ENCODE measurements at places on chromosomes 11 and 22.

- DNase-seq: no peak
Measured at GRCh38 chr11:73660497-73661034, 14.2 kb downstream of the PLEKHB1 start.

DNA sequence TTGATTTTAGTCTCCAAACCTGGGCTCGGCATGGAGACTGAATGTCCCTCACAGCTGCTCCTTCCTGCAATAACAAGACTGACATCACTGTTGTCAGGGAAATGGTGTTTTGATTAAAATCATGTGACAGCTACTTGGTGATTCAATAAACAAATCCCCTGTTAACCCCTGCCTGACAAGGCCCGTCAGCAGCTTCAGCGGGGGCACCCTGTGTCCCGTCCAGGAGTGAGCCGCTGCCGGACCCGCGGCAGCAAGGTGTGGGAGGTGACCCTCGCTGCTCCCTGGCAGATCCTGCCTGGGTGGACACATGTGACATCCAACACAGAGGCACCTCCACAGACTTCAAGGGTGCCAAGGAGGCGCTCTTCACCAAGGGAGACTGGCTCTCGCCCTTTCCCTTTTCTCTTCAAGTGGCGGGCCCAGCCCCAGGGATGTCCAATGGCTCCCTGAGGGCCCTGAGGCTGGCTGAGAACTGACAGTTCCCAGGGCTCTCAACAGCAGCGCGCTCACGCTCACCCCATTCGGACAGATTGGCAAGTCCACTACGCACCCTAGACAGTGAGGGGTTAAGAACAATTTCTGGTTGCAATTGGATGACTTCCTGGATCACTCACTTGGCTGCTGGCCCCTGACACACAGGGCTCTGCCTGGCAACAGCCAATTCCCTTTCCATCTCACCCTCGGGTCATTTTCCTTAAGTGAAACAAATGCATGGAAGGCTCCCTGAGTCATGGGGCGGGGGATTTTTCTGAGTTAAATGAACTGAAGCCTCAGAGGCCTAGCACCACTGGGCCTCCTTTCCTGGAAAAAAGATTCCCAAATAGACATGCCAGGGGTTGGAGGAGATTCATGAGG is 30.7 kb downstream of the PPP2R1B start:
- DNase-seq: peak; percentile 93

- no peak for DNase-seq
Measured at GRCh38 chr11:27387362-27387761, 24.3 kb upstream of the CCDC34 start.

- no peak for DNase-seq
Measured at GRCh38 chr11:46200537-46201281, 76.8 kb upstream of the CREB3L1 start.

- DNase-seq: no peak
Measured at GRCh38 chr22:41913040-41913719, 1.7 kb downstream of the SHISA8 start.

GRCh38 chr22:46139895-46140350 is 10.4 kb upstream of the PPARA start:
- DNase-seq: no peak

GRCh38 chr11:86508604-86509587 is 134.2 kb downstream of the CCDC81 start:
- DNase-seq: no peak

GRCh38 chr22:30005213-30005857 is 74.9 kb upstream of the HORMAD2 start:
- peak; percentile 85 for DNase-seq

GRCh38 chr11:62400760-62401159 is 18.1 kb upstream of the SCGB1A1 start:
- peak; percentile 57 for DNase-seq

GRCh38 chr22:23180893-23181720 is 798 bp downstream of the BCR start:
- no peak for DNase-seq

GRCh38 chr11:84212468-84213390 is 926.6 kb upstream of the CCDC90B start:
- DNase-seq: no peak

GRCh38 chr11:16968196-16968595 is 46.0 kb downstream of the PLEKHA7 start:
- no peak for DNase-seq

DNA sequence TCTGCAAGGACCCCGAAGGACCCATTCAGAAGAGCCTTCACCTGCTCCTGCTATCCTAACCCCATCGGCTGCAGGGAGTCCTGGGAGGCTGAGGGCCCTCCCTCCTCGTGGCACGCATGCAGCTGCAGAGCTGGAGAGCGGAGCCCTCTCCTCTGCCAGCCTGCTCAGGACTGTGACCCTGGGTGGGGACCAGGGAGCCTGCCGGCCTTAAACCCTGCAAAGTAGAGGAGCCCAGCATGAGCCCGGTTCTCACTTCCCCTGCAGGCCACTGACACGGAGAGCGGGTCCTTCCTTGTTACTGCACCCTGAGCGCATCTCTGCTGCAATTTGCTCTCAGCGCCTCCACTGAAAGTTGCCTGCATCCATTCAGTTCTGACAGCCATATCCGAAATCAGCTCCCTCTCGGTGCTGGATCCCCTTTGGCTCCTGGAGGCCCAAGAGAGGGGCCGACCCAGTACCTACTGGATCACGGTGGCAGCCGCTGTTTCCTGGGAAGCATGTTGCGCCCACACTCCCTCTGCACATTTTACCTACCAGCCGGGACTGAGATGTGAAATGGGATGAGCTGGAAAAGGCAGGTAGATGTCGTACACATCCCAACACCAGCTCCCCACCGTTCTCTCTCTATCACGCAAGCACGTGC is 312.1 kb downstream of the NTM start:
- DNase-seq: no peak

GRCh38 chr11:58127350-58127749 is 2.0 kb upstream of the OR9I1 start:
- no peak for DNase-seq

DNA sequence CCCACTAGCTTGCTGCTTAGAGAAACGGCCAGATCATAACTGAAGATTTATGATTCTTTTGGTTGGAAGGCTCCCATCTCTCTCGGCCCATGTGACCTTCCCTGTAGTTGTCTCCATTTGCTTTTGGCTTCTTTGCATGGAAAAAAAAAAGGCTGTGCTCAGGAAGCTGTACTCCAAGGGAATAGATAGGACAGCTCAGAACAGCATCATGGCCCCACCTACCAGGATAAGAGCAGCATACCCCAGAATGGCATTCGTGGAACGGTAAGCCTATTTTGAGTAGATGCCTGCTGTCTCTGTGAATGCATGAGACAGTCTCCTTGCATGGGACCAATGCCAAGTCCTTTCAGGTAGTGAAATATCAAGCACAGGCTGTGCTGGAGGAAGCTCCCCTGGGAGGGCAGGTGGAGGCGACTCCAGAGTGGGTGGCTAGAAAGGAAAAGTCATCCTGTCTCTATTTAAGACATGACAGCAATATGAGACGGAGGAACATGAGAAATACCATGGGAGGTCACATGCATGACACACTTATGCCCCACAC is 94.1 kb upstream of the AMOTL1 start:
- peak; percentile 3 for DNase-seq

DNA sequence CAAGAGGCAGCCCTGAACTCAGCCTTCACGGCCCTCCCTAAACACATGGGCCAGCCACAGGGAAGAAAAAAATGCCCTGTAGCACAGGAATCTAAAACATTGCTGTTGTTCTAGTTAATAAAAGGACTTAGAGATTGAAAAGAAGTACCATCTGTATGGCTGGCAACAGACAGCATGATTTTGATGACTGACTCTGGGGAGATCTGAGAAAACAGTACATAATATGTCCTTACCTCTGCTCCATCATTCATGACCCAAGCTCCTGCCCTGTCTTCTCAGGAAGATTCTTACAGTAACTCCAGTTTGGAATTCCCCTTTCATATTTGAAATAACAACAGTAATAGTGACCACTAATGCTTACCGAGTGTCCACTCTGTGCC is 244.2 kb downstream of the ETS1 start:
- DNase-seq: no peak

DNA sequence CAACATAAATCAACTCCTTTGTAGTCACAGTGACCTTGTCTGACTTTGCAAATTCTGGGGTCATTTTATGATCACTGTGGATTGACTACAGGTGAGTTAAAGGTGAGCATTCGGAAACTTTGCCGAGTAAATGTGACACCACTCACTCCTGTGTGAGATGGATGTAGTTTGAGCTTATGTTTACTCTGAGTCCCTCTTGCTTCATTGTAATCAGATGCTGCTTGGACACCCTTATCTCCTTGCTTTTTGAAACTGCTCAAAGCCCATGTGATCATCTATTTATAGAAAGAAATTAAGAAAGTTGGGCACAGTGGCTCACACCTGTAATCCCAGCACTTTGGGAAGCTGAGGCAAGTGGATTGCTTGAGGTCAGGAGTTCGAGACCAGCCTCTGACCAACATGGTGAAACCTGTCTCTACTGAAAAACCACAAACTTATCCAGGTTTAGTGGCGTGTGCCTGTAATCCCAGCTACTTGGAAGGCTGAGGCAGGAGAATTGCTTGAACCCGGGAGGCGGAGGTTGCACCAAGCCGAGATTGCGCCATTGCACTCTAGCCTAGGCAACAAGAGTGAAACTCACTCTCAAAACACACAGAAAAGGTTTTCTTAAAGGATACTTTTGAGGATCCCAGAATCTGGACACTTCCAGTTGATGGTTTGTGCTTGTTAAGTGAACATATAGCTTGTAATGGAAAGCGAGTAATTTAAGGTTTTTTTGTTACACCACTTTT is 7.2 kb downstream of the FAM118A start:
- DNase-seq: no peak

GRCh38 chr11:34840736-34841386 is 75.3 kb downstream of the APIP start:
- DNase-seq: peak; percentile 3

DNA sequence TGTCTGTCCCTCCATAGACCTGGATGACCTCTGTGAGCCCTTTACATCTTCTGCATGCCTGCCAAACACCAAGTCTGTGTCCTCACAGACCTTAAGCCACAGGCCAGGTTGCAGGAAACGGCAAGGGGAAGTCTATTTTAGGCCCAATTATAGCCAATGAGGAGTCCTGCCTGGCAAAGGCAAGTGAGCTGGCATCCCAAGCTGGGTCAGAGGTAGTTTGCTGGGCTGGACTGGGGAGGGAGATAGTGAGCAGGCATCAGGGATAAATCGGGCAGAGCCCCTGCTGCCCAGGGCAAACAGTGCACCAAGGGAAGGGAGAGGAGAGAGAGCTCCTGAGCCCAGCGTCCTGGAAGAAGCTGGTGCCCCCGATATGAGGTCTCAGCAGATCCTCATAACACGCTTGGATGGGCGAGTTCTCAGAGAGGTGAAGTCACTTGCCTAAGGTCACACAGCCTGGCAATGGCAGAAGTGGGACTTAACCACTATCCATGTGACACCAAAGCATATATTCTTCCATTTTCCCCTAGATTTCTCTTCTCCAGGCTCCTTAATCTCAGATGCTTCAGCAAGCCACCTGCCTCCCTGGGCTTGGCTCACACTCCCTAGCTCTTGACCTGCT is 3.7 kb upstream of the RELT start:
- no peak for DNase-seq

- DNase-seq: no peak
Measured at GRCh38 chr22:35663371-35663770, 15.1 kb downstream of the APOL6 start.

All from G401 (cell line).